Upper lobe of right lung (tissue), 1 donor: ENCODE measurements at places on chromosomes 1 and 21. TPM values are rescaled to one million over a fixed set of nuclear protein-coding genes. Genes with fewer than 3 reads are reported as not detected.

DNA sequence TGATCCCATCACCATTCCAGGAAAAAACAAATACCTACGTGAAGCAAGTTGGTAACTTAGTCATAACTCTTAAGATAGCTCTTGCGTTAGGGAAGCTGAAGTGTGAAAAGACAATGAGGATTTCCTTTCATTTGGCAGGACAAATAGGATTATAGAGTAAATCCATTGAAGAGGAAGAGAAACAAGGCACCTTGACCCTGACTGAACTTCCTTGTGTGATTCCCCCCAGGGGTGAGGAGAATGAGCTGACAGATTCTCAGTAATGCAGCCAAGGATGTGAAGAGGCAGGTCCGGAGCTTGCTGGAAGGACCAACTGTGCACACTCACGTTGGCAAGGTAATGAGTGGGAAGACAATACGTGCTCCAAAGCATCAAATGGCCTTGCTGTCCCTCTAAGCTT, 55.0 kb upstream of the HMCN1 start:
- no peak for DNase-seq

- no peak for DNase-seq
Measured at GRCh38 chr1:12454406-12455391, 163.3 kb downstream of the DHRS3 start.

GRCh38 chr1:169572187-169572586, 14.1 kb downstream of the F5 start:
- DNase-seq = no peak

DNA sequence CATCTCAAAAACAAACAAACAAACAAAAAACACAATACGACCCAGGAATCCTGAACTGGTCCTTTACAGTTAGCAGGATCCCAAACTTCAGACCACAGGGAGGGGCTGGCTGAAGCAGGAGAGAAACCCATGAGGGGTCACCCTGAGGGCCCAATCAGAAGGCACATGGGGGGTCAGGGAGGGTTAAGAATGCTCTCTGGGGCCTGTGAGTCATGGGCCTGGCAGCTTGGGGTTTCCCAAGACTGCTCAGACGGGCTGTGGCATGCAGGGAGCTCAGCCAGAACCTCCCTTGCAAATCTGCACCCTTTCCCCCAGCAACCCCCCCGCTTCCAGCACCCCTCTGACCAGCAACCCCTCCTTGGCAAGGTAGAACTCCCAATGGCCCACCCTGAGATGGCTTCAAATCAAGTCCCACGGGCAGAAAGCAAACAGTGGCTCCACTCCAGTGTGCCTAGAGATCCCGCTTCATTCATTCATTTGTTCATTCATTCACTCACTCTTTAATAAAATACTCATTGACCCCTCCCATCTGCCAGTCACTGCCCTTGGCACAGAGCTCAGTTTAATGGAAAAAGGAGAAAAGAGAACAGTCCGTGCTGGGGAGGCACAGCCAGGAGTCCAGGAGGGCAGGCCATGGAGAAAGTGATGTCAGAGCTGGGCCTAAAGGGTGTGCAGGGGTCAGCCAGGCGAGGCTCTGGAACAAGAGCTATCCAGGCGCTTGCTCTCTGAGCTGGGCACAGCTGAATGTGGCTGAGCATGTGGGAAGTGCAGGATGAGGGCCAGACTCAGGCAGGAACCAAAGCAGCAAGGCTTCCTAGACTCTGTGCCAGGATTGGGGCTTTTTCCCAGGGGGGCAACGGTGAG, 8.2 kb downstream of the UQCRHL start:
- peak; percentile 80 for DNase-seq

GRCh38 chr1:214727274-214727673, 124.3 kb downstream of the CENPF start:
- DNase-seq = no peak

DNA sequence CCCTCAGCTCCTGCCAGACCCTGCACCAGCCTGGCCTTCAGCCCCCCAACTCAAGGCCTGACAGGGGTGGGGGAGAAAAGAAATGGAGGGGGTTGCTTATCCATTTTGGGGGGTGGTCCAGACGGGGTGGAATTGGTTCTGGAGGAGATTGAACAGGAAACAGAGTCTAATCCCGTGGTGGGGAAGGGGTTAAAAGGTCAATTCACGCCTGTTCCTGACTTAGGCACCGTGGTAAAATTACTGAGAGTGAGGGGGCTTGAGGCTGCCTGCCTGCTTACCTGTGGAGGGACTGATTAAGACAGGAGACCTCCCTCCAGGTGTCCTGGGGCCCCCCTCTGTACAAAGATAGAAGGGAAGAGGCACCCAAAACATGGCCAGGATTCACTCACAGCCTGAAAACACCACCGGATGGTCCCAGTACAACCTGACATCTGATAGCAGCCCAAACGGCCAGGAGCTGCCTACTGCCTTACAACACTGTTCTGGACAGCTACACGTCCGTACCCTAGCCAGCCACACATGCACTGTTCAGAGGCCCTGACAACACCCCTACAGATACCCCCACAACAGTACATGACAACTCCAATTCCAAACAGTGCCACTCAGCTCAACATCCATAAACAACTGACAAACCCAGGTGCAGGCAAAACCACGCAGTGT, 31.8 kb downstream of the AHDC1 start:
- no peak for DNase-seq

DNA sequence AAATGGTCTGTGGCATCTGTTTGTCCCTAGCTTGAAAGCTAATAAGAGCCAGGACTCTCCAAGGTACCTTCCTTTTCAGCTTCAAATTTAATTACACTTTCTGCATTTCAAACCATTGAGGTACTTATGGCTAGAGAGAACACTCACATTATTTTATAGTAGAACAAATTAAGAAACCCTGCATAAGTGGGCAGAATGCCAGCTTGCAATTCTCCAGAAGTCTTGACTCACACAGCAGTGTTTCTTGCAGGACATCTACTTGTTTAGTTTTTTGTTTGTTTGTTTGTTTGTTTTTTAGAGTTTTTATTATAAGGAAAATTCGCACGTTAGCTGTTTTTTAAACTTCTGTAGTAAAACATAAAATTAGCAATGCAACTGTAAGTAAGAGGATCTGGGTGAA, 397.2 kb downstream of the NEGR1 start:
- no peak for DNase-seq

- no peak for DNase-seq
Measured at GRCh38 chr1:202569393-202570322, 140.6 kb downstream of the SYT2 start.

- no peak for DNase-seq
Measured at GRCh38 chr1:67031121-67031858, 22.7 kb downstream of the SLC35D1 start.

DNA sequence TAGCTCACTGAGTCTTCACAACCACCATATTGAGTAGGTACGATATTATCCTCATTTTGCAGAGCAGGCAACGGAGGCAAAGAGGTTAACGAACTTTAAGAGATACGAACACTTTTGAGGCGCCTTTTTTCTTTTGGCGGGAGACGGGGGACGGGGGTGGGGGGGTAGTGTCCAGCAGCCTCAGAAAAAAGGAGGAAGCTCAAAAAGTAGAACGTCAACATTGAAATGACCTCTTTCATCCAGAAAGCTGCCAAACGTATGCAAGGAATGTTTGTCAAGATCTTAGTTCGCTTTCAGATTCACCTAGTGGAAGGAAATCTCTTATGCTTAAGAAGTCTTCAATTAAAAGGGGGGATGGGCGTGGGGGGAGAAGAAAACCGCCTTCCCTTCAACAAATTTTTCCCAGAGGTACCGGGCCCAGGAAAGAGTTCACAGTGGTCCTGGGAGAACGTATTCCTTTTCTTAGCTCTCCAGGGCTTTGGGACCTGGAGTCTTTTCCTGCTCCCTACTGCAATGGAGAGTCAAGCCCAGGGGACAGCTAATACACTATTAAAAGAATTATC, 1.1 kb upstream of the PCAT6 start:
- no peak for DNase-seq

GRCh38 chr1:245825128-245825901, 670.5 kb downstream of the KIF26B start:
- DNase-seq = no peak

DNA sequence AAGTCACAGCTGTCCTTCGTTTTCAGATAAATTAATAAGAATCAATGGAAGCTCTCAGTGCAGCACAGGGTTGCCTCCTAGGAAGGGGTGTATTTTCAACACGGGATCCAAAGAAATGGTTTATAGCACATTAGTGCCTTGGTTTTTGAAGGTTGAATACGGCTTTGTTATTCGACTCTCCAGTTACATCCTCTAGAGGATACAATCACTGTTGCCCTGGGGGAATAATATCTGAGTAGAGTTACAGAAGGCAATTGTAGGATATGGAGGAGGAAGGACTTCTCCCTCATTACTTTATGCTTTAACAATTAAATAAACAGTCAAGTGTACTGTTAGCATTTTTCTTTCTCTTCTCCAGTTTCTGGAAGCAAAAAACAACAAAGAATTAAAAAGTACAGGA, 14.3 kb upstream of the ZNF326 start:
- DNase-seq = no peak

- DNase-seq = peak; percentile 98
Measured at GRCh38 chr1:20507564-20508410, at the start of gene MUL1. MUL1 (minus strand) TSS chr1:20508151; CDS start chr1:20508024, 127 bp downstream.

GRCh38 chr1:82384776-82385175, 584.0 kb downstream of the ADGRL2 start:
- no peak for DNase-seq

DNA sequence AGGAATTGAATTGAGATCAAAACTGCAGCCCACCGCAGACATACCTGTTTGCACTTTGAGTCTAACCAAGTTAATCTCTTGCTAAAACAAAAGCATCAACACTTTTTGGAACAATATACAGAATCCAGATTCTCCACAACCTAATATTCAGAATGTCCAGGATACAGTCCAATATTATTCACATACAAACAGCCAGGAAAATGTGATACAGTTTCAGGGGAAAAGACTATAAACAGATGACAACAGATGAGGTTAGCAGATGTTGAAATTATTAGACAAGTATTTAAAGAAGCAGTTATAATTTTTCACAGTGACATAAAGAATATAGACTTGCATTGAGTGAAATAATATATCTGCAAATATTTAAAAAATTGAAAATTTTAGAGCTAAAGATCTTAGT, 678.1 kb upstream of the CXADR start:
- no peak for DNase-seq

DNA sequence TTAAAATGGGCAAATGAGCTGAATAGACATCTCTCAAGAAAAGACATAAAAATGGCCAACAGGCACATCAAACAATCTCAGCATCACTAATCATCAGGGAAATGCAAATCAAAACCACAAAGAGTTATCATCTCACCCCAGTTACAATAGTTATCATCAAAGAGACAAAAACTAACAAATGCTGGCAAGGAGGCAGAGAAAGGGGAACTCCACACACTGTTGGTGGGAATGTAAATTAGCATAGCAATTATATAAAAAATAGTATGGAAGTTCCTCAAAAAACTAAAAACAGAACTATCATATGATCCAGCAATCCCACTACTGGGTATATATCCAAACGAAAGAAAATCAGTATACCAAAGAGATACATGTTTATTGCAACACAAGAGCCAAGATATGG, 68.7 kb downstream of the DENND1B start:
- DNase-seq = no peak

DNA sequence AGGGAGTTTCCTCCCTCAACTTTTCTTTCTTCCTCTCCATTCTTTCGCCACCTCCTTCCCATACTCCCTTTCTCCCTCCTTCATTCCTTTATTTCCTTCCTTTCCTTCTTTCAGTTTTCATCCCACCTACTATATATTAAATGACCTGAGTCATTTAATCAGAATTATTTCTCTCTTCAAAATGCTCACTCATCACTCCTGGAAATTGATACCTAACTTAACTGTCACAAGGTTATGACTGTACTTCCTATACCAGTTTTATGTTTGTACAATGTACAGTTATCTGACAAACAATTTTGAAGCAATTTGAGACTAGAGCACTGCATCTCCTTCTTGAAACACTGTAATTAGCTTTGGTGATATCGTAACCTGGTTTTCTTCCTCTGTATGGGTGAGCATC, 41.4 kb downstream of the NEXN start:
- no peak for DNase-seq

DNA sequence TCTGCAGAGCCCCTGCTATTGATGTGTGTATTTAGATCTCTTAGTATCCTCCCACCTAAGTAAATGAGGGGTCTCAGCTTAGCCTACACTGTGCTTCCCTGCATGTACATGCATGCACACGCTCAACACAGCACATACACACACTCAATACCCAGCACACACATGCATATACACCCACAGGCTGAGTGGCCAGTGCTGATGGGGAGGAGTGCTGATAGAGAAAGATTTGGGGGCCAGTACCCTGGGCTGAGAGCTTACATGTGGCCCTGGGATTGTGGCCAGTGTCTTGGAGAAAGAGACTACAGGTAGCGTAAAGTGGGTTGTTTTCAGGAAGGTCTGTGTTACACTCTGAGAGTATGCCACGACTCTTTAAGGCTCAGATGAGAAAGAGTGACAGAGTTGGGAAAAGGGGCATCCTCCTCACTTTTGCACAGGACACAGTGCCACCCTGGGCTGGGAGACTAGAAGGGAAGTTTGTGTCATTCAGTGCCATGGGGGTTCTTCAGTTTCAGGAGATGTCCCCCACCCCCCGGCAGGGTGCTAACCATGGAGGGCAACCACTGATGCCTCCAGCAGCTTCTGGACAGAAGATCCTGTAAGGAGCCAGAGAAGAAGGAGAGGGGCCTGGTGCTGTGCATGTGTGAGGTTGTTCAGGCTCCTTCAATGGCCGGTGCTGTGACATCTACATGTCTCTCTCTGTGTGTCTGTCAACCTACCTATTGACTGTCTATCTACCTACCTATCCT, 166.8 kb downstream of the RHOU start:
- no peak for DNase-seq

- peak; percentile 95 for DNase-seq
Measured at GRCh38 chr1:155126556-155127104, 1.0 kb upstream of the EFNA1 start.

DNA sequence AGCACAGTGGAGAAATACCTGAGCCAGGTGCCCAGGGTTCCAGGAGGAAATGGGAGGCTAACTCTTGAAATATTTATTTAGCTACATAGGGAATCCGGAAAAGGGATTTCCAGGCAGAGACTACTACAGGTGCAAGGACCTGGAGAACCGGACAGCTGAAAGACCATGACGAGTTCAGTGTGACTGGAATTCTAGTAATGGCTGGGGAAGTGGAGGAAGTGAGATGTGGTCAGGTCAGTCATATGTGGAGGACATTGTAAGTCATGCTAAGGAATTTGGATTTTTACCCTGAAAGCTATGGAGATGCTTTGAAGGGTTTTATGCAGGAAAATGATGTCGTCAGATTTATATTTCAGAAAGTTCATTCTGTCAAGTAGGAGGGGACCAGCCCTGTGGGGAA, 1.8 kb downstream of the CAP1 start:
- no peak for DNase-seq

DNA sequence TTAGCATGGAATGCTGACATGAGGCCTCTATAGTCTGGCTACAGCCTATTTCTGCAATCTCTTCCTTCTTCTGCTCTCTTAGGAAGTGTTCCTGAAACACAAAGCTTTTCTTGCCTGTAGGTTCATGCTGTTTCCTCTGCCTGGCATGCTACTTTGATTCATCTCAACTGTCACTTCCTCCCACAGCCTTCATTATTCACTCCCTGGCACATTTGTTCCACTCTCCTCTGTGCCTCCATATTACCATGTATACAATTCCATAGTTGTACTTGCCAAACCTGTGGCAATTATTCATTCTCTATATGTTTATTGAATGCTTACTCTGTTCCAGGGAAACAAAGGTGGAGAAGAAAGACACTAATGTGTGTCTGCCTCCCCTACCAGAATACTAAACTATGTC, 210.2 kb downstream of the LRRC7 start:
- DNase-seq = no peak

Gene PRAMEF5
- not detected for total RNA-seq

Gene B3GALT2
- total RNA-seq = 6.8 TPM

Gene TRIM17
- total RNA-seq = 2.6 TPM

Gene CRB1
- total RNA-seq = 0.46 TPM

Gene UBXN10
- 0.87 TPM for total RNA-seq

Gene PBXIP1
- total RNA-seq = 75.7 TPM

Gene NBPF20
- 2.7 TPM for total RNA-seq

Gene BRDT
- total RNA-seq = not detected
